Stimulated activated CD8-positive, alpha-beta memory T cell treated with anti-CD3 and anti-CD28 coated beads, Interleukin-7, amount 100 ng/mL, for 48 hours (primary cell): ENCODE measurements at places on chromosomes 5 and 9.

GRCh38 chr5:14251733-14252132 is 108.6 kb downstream of the TRIO start:
- no peak for DNase-seq

DNA sequence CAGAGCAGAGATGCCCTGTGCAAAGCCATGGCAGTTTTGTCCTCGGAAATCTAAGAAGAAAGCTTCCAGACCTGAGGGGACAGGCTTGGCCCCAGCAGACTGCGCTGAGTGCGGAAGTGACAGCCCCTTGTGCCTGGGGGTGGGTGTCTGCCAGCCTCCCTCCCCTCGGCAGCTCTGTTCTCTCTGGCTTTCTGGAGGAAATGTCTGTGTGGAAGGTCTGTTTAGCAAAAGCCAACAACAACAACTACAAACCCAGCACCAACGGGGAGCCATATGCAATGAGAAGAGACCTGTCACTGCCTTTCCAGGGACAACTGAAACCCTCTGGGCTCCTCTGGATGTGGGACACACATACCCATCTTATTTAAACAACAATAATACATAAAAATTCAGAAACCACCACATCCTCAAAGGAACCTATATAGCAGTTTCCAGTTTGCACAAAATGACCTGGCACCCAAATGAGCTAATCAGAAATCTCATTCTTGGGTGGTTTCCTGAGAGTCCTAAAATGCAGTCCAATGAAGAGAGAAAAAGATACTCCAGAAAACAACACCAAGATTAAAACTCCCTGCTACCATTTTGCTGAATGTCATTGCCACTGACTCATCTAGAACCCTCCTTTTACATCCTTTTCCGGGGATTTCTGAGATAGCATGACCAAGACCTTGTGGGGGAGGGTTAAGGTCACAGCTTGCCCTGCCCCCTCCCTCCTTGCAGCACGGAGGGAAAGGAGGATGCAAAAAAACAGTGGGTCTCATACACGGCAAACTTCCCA is 97.7 kb downstream of the AK8 start:
- DNase-seq: no peak

- DNase-seq: no peak
Observed at GRCh38 chr9:98518556-98518955, 190.2 kb downstream of the GABBR2 start.

- no peak for DNase-seq
Observed at GRCh38 chr9:71647094-71647591, 121.2 kb downstream of the CEMIP2 start.

GRCh38 chr5:74897049-74897448 is 30.9 kb upstream of the FAM169A start:
- no peak for DNase-seq

- DNase-seq: no peak
Observed at GRCh38 chr5:170361116-170361515, 28.1 kb downstream of the KCNMB1 start.

DNA sequence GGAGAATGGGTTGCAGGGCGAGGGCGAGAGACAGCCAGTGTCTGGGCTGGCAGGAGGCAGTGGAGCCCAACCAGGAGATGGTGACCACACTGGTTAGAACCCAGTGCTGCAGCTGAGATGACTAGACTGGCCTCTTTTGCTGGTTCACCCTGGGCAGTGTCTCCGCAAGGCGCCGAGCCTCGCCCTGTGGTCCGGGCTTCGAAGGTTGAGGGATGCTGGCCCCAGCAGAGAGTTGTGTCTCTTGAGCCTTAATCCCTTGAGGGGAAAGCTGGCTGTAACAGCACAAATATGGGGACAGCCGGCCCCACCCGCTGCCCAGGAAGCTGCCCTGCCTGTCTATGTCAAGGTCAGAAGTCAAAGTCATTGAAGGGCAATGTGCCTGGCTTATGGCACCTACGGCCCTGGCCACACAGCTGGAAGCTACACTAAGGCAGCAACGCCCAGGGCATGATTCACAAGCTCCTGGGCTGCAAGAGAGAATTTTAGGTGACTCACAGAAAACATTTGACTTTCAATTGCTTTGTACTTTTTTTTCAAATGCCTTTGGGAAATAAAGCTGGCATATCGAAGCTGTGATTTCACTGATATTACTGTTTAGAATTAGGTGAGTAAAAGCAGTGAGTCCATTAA is 33.3 kb downstream of the NKX2-5 start:
- no peak for DNase-seq

DNA sequence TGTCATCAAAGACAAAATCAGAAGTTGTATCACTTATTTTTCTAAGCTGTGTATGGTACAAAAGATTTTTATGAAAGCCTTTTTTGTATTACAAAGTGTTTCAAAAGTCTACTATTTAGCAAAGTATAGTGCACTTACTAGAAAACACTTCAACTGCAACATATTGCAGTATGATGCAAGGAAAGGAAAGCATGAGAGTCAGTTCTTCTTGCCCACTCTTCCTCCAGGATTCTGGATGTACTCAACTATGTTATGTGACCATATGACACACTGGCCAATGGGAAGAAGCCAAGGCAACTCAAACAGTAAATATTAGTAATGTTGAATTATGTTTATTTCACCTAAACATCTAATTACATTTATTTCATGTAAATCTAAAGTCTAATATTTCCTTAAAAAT is 49.5 kb upstream of the TYRP1 start:
- DNase-seq: no peak

DNA sequence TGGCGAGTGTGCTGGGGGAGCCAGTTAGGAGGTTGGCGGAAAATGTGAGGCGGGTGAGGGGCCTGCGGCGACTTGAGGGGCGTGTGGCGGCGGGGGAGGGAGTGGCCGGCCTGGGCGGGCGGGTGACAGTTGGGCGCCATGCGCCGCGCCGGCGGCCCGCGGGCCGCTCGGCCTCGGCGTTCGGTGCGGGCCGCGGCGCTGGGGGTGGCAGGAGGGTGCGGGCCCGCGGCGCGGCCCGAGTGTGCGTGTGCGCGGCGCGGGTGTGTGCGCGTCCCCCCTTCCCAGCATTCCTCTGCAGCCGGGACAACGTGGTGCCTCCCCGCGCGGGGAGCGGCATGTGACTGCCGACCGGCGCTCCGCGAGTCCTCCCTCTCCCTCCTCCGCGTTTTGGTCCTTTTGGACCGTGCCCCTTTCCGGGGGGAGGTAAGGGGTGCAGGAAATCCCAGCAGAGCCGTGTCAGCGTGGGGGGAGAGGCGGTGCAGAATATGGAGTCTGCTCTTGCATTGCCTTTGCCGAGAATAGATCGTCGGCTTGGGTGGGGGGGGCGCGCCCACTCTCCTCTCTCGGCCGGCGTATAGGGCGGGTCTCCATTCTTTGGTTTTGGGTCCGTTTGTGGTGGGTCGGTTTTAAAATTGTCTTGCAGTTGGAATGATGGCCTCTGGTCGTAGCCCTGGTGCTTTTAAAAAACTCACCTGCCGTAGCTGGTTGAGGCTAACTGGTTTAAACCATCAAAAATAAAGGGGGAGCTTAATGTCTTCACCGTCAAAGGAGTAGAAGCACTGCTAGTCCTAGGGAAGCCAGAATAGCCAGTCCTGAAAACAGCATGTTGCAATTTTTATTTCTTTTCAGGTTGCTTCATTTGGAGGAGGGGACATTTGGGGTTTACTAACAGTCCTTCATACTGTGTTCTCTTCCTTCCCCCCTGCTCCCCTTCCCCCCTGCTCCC is 2.0 kb downstream of the LARP1 start:
- peak; percentile 57 for DNase-seq

- no peak for DNase-seq
Observed at GRCh38 chr9:16825331-16825725, 45.1 kb downstream of the BNC2 start.

GRCh38 chr9:81673310-81673709 is 16.0 kb downstream of the TLE1 start:
- no peak for DNase-seq

DNA sequence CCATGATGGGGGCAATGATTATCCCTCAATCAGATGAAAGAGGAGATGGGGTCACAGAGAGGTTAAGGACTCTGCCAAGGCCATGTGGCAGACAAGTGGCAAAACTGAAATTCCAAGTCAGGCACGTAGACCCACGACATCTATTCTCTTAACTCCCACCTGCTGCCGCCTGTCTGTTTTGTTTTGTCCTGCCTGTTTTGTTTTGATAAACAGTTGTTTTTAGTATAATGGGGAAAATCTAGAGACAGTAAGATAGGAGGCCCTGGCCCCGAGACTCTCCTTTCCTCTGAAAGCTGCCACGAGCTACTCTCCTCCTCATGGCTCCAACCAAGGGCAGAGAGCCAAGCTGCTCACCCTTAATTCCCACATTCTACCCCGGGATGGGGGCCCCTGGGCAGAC is 4.9 kb downstream of the FSTL4 start:
- no peak for DNase-seq

DNA sequence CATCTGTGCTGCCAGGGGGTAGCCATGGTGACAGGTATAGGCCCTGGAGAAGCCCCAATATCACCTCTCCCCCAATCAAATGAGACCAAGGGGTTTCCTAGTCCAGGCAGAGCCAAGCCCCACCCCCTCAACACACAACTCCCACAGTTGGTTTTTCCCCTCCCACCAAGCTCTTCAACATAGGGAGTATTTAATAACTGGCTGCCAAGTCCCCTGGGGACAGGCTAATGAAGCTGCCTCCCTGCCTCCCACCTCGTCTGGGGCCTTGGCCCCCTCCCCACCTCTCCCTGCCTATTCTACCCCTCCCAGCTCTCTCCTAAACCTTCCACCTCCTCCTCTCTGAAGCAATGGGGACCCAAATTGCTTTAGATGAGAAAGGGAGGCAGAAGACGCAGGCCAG is 23.4 kb downstream of the CPLX2 start:
- DNase-seq: no peak

DNA sequence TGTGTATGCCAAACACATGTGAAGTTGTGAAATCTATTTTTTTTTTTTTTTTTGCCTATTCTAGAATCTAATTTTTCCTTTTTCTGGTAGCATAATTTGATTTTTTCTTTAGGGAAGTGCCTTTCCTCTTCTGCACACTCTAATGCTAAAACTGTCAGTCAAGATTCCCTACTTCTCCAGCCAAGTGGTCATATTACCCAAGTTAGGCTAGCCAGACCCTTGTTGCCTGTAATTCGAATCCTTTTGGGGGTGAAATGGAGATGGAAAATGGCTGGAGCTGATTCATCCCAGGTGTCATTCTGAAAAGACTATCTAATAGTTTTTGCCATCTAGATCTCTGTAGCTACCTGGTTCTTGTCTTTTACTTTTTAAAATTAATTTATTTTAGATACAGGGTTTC is 24.8 kb upstream of the UBAP1 start:
- DNase-seq: no peak

- no peak for DNase-seq
Observed at GRCh38 chr5:1930501-1930879, 47.8 kb upstream of the IRX4 start.

GRCh38 chr5:97534166-97534565 is 351.1 kb upstream of the RIOK2 start:
- no peak for DNase-seq

DNA sequence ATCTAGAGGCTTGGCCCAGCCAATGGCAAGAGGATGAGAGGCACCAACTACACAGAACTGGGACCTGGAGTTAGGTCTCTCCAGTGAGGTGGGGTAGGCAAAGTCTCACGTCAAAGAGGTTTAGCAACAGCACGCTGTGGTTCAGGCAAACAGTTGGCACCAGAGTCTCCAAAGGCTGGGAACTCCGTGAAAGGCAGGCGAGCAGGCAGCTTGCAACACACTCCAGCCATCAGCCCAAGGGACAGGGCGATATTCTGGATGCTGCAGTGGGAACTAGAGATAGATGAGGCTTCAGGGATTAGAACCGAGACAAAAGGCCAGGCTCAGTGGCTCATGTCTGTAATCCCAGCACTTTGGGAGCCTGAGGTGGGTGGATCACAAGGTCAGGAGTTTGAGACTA is 129.1 kb downstream of the PDZD2 start:
- DNase-seq: no peak

DNA sequence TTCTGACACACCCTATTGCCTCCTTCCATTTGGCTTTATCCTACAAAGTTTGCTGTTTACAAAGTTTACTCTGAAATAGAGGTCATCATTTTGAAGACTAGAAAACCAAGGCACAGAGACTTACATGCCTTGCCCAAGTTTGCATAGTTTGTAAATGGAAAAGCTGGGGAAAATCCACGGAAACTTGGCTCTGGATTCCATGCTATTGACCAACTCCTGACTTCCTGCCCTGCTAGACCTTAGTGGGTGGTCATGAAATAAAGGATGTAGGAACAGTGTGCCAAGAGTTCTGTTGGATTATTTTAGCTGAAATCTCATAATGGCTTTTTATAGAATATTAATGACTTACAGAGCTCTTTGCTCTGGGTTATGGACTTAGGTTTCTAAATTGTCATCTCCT is 69.5 kb downstream of the GRIA1 start:
- DNase-seq: no peak

DNA sequence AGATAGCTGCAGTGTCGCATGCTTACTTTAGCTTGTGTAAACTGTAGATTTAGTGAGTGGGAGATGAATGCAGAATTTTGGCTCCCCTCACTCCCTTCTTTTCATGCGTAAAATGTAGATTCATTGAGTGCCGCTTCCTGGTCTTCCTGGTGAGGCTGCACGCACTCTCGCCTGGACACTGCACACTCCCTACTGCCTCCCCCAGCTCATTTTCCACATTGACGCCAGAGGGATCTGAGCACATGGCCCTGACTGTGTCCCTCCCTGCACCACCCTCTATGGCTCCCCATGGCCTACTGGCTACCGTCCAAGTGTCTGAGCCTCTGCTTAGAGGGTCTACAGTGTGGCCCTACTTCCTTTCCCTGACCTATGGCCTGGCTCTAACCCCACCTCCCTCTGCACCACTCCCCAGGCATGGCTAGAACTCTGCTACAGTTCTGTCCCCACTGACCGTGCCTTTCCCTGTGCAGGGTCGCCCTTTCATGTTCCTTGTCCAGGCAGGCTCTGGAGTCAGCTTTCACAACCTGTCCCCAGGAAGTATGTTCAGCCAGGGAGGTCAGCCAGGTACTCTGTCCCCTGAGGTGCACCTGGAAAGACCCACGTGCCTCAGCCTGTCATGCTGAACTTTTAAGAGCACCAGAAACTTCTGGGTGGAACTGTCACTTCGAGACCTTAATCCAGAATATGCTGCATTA is 160.6 kb downstream of the COL23A1 start:
- no peak for DNase-seq

DNA sequence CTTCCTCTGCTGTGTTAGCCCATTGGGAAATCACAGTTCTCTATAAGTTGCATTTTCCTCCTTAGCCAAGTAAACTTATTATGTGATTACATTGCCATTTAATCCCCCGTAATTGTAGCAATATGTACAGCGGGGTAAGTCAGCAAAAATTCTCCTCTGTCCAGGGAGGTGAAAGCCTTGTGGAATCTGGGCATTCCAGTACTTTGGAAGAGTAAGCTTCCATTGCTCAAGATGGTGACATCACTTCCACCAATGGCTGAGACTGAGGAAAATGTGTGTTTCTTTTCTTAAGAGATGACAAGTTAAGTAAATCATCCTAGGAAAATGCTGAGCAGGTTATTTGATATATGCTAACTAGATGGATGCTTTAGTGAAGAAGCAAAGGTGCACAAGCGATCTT is 436.7 kb downstream of the CETN3 start:
- DNase-seq: no peak

GRCh38 chr5:21791304-21791703 is 1061.8 kb downstream of the CDH12 start:
- no peak for DNase-seq

- no peak for DNase-seq
Observed at GRCh38 chr9:116101516-116101915, 52.1 kb upstream of the PAPPA start.

- no peak for DNase-seq
Observed at GRCh38 chr9:125146247-125146646, 2.9 kb upstream of the SCAI start.

GRCh38 chr9:35044071-35044470 is 28.4 kb downstream of the VCP start:
- DNase-seq: no peak
